ENCODE measurements at places on chromosomes 1 and 21.

GRCh38 chr1:17365293-17365692 is 6.7 kb upstream of the PADI6 start:
- DNase-seq = no peak

GRCh38 chr1:160539990-160540858 is 17.2 kb upstream of the SLAMF6 start:
- DNase-seq = no peak

- peak; percentile 5 for DNase-seq
Measured at GRCh38 chr1:95073446-95073845, 695 bp upstream of the ALG14 start.

DNA sequence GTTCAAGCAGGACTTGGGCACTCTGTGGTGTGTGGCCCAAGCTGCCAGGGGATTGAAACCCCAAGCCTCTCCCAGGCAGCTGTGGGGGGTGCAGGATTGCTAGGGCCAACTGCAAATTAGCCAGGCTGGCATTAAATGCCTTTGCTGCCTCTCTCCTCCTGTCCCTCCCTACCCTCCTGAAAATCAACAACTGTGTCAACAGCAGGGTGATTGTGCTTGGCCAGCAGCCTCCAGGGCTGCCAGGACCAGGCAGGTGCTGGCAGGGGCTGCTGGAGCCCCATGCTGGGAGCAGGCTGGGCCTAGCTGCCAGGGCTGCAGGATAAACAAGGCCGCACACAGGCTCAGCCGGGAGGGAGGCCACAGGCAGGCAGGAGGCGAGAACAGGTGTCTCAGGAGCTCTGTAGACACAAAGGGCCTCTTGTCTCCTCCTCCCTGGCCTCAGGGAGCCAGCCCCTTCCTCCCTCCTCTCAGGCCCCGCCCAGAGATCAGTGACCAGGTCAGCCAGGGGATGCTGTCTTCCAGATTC is 11.4 kb downstream of the SOX13 start:
- peak; percentile 82 for DNase-seq

DNA sequence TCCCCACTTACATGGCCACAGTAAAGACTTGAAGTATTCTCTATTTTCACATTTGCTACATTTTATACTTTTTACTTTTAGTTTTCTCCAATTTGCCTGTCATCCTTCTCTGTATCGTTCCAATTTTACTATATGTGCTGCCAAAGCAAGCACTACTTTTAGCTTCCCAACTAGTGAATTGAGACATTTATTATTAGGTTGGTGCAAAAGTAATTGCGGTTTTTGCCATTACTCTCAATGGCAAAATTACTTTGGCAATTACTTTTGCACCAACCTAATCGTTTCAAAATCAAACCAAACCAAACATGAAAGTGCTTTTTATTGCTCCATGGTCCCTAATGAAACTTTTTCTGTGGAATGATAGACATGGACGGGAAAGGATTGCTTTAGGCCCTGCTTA is 56.6 kb upstream of the ATF3 start:
- no peak for DNase-seq

GRCh38 chr21:32940079-32941014 is 85.4 kb upstream of the OLIG2 start:
- peak; percentile 77 for DNase-seq

DNA sequence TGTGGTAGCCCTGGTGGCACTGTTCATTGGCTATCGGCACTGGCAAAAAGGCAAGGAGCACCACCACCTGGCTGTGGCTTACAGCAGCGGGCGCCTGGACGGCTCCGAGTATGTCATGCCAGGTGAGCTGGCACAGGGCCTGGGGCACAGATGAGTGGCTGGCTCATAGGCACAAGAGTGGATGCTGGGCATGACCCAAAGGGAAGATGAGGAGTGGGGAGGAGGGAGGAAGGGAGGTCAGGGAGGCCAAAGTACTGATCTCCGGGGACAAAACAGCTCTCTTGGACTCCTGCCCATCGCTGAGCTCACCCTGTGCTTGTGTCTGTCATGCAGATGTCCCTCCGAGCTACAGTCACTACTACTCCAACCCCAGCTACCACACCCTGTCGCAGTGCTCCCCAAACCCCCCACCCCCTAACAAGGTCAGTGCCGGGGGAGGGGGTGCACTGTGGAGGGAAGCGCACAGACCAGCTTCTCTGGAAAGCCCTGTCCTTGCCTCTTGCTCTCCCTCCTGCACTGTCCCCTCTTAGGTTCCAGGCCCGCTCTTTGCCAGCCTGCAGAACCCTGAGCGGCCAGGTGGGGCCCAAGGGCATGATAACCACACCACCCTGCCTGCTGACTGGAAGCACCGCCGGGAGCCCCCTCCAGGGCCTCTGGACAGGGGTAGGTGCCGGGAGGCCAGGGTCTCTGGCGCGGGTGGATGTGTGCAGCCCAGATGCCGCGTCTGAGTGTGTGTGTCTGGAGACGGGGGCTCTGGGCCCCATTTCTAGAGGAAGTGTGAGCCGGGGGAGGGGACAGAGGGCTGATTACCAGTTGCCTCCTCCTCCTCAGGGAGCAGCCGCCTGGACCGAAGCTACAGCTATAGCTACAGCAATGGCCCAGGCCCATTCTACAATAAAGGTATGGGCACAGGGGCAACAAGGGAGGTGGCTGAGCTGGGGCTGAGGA is 7.3 kb upstream of the LRRC71 start:
- no peak for DNase-seq

DNA sequence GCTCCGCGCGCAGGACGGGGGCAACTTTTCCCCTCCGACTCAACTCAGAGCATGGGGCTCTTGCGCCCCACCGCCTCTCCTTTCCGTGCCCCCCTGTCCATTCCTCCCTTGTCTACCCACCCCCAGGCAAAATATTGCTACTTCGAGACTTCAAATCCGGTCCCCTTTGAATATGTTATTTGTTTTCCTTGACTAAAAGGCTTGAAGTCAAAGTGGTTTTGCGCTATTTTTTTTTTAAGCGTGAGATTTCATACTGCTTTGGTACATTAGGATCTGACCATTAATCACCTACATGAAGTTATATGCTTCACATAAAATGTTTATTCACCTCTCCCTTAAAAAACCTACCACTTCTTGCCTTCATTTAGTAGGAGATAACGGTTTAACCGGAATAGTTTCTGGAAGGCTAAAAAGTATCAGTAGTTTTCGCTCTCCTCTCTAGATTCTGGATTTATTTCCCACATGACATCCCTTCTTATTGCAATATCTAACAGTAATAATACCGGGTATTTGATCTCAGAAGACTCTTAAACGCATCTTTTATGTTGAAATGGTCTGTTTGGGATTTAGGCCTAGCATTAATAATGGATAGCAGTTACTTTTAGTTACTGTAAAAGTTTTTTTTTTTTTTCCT is 1.6 kb downstream of the NFIA start:
- no peak for DNase-seq

- DNase-seq = no peak
Measured at GRCh38 chr1:221911714-221912113, 169.8 kb upstream of the DUSP10 start.

DNA sequence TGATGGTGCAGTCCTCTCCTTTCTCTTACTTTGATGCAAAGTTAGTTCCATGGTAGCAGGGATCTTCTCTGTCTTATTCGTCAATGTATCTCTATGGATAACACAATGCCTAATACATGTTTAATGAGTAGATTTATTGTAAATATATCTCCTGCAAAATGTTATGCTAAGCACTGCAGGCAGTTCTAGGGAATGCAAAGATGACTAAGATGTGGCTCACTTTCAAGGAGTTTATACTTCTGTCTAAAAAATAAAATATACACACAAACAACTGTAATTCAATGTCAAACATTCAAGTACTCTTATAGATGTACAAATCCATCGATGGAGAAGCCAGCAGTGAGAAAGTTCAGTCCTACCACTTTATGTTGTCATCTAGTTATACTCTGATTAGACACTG is 194.3 kb downstream of the KCTD3 start:
- no peak for DNase-seq

- DNase-seq = peak; percentile 94
Measured at GRCh38 chr1:60223158-60223557, 149.6 kb upstream of the C1orf87 start.

GRCh38 chr1:72241397-72241796 is 40.9 kb downstream of the NEGR1 start:
- DNase-seq = no peak

GRCh38 chr1:119893827-119894700 is 2.3 kb downstream of the ADAM30 start:
- no peak for DNase-seq

DNA sequence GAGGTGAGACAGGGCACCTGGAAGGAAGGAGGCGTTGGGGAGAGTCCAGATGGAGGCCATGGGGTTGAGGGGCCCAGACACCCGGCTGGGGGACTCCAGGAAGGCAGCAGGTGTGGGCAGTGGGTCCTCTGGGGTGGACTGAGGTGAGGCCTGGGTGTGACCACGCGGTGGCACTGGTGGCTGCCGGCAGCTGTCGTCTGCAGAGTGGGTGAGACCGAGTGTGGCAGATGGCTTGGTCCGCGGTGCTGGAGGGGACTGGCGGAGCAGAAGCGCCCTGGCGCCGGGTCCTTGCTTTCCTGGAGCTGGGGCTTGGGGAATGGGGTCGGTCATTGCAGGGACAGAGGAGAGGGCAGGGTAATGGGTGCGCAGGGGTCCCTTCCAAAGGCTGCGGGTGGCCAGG is 12.5 kb downstream of the AGRN start:
- peak; percentile 64 for DNase-seq

DNA sequence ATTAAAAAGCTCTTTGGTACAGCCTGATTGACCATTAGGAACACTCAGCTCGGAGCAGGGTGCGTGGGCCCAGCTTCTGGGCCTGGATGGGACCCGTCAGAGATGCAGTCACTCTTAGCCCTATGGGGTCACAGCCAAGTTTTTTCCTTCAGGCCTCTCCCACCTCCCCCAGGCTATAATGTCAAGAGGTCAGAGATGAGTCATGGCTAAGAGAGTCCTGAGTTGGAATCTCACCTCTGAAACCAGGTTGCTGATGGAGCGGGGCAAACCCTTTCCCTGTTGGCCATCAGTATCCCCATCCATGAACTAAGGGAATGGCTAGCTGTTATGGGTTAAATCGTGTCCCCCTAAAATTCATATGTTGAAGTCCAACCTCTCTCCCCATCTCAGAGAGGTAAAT is 195.9 kb upstream of the POU3F1 start:
- no peak for DNase-seq

DNA sequence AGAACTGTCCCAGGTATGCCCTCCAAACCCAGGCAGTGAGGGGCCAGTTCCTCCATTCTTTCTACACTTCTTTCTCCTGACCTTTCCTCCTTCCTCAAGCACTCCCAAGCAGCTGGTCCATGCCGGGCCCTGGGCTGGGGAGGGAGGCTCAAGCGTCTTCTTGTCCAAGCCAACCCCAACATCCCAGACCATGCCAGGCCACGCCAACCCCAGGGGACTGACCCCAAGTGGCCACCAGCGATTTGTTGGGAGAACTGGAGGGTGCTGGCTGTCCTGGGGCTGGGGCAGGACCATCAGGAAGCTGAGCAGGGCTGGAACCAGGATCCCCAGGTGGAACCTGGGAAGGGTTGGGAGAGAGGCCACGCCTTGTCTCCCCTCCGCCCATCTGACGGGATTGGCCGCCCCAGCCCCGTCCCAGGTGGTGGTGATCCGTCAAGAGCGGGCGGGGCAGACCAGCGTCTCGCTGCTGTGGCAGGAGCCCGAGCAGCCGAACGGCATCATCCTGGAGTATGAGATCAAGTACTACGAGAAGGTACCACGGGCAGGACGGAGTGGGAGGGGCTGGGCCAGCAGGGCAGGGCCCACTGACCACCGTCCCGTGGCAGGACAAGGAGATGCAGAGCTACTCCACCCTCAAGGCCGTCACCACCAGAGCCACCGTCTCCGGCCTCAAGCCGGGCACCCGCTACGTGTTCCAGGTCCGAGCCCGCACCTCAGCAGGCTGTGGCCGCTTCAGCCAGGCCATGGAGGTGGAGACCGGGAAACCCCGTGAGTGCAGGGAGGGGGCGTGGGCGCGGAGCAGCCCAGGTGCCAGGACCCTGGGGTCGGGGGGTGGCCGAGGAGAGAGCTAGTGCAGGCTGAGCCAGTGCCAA is 29.9 kb downstream of the EPHA8 start:
- no peak for DNase-seq

- no peak for DNase-seq
Measured at GRCh38 chr21:42340187-42341050, 10.4 kb downstream of the TFF2 start.

DNA sequence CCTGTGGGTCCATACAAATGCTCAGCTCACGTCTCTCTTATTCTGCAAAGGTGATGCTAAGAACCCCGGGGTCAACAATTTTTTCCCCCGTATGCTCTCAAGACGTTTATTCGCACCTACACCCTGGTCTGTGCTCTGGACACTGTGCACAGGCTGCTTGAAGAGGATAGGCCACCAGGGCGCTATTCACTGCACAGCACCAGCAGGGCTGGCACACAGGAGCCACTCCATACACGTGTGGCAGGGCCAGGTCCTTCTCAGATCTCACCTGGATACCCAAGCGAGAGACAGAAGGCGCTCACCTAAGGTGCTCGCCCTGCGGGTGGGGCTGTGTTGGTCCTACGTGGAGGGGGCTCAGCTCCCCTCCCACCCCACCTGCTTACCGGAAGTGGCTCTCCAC is 16.7 kb downstream of the TMEM63A start:
- no peak for DNase-seq

DNA sequence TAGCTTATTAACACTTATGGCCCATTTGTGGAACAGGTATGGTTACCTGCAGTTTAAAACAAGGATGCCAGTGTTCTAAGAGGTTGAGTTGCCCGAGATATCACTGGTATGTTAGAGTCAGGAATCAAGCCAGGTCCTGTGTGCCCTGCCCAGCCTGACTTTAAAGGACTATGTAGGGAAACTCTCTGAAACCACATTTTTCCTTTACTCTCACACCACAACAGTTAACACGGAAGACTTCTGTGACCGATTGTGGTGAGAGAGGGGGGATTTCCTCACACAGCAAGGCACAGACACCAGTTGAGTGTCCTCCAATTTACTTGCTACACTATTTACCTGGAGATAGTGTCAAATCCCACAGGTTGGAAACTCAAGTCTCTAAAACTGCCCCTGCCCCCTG is 47.8 kb downstream of the UCK2 start:
- DNase-seq = no peak

DNA sequence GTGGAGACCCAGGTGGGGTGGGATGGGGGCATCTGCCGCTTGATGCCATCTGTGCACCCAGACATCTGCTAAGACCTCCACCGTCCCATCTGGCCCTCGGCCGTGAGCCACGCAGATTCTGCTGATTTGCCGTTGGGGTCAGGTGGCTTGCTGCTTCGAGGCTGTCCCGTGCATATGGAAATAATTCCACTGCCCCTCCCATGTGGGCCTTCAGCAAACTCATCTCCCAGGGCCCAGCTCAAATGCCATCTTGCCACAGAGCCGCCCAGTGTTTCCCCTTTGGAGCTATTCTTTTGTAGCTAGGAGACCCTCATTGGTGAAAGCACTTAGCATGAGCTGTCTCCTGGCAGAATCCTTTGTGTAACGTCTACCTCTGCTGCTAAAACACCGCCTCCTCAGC is 99.8 kb downstream of the KAZN start:
- DNase-seq = peak; percentile 50

GRCh38 chr1:169860750-169861149 is 32.9 kb downstream of the SCYL3 start:
- no peak for DNase-seq

GRCh38 chr1:54013393-54014008 is 4.5 kb downstream of the LDLRAD1 start:
- no peak for DNase-seq

GRCh38 chr1:95232646-95233318 is 1.2 kb upstream of the RWDD3 start:
- DNase-seq = no peak

Measured in brain (organoid and tissue), 16 donors.